ENCODE measurements at places on chromosomes 2 and 18. TPM values are rescaled to one million over a fixed set of nuclear protein-coding genes. Genes with fewer than 3 reads are reported as not detected.

GRCh38 chr2:95272299-95272751 is 1.9 kb upstream of the PROM2 start:
- no peaks in the 10 kb centered on the region for H3K4me1 ChIP-seq
- H3K36me3 ChIP-seq = no peaks in the 10 kb centered on the region
- no peak overlapping the region for H3K27ac ChIP-seq
- DNase-seq = peak; percentile 64

PASK gene
- 10.4 TPM for total RNA-seq

MATN3 gene
- not detected for total RNA-seq

OR6B2 gene
- not detected for total RNA-seq

POTEJ gene
- total RNA-seq = not detected

Measured in spleen (tissue), 13 donors.